H4 (cell line): ENCODE measurements at places on chromosomes 2 and 18. TPM values are rescaled to one million over a fixed set of nuclear protein-coding genes. Genes with fewer than 3 reads are reported as not detected.

DNA sequence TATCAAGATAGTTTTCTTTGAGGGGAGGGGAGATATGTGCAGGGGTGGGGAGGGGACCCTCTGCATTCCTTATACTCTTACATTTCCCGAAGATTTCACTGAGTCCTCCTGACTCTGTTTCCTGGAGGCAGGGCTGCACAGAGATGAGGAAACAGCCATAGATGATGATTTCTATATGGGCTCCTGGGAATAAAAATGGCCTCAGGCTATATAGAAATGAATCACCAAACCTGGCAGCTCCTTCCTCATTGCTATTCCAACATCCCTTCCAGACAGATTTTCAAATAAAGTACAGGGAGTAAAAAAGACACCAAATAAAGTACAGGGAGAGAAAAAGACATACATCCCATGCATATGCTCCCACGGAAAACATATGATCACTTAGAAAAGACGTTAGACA, 474.8 kb upstream of the RAB6C start:
- no peak for DNase-seq

- peak; percentile 29 for DNase-seq
Observed at GRCh38 chr2:43542285-43542933, 53.4 kb downstream of the THADA start.

GRCh38 chr2:235170016-235170415, 218.2 kb downstream of the SH3BP4 start:
- DNase-seq = peak; percentile 39

GRCh38 chr2:150166313-150167051, 321.0 kb downstream of the RND3 start:
- DNase-seq = peak; percentile 95

DNA sequence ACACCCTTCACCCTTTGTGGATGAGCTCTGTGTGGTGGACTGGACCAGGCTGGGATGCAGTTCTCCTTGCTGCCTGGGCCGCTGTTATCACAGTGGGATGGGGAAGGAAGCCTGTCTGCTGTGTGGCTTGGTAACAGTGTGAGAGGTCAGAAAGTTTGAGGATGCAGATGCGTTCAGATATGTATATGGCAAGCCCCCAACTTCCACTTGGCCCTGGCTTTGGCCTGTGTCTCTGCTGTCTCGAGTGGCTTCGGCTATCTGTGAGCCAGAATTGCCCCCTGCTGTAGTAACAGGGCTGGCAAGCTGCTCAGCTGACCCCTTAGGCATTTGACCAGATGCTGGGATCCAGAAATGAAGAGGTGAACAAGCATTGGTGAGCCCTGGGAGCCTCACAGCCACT, 106.8 kb downstream of the WDSUB1 start:
- DNase-seq = no peak

The TMEM17 gene
- total RNA-seq = 2.6 and 2.8 TPM in 2 replicates

The FBXO15 gene
- total RNA-seq = 0.41 TPM in 1 of 2 replicates, not detected in the other

The EVX2 gene
- total RNA-seq = not detected in 2 replicates
